Neural progenitor cell (in vitro differentiated cells): ENCODE measurements at places on chromosomes 3 and 15. TPM values are rescaled to one million over a fixed set of nuclear protein-coding genes. Genes with fewer than 3 reads are reported as not detected.
A peak's percentile ranks its signal among the peaks of the same experiment; 100 is the strongest.

DNA sequence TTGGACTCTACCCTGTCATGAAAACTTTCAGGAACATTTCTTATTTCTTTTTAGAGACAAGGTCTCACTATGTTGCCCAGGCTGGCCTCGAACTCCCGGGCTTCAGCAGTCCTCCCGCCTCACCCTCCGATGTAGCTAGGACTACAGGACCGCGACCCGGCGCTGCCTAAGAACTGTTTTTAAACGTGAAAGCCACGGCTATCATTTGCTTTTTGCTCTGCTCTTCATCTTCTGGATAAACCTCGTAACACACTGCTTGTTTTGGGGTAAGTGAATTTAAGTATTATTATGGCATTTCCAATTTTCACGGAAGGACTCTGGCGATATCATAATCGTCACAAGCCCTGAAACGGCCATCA is 14.3 kb upstream of the CCNL1 start:
- peak; percentile 35 for DNase-seq

GRK7 gene
- 0.03 TPM in 1 of 2 replicates, not detected in the other for total RNA-seq

CHAC1 gene
- total RNA-seq: 2.4 and 4.8 TPM in 2 replicates

DNA sequence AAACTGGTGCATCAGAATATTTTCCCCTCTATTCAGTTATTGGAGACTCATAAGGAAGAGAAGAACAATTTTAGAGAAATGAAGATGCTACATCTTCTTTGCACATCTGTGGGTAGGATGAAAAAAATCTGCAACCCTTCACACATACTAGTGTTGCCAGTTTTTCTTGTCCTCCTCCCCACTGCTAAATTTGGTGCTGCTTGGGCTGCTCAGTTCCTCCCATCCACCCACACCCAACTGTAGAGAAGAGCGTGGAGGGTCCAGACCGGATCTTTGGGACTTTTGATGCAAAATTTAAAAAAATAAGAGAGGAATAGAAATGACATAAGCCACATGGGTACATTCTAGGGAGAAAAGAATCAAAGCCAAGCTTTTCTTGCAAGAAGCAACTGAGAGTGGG is 8.7 kb upstream of the RASA2 start:
- no peak for DNase-seq

GRCh38 chr15:99291643-99292042 is 40.4 kb downstream of the LRRC28 start:
- no peak for DNase-seq

DNA sequence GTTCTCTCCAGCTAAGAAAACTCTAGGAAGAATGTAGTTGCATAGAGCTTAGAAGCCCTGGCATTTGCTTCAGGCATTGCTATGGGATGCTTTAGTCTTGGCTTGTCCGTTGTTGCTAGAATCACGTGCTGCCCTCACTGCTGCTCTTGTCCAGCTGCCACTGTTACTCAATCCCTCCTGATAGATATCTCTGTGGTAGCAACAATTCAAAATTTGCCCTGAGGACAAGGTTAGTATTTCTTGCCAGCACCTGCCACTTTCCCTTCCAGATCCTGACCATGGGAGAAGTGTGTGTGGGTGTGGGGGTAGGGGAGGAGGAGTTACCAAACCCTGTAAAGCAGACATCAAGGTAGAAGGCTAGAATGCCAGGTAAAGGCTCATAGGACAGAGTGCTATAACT is 113.8 kb downstream of the PPM1L start:
- DNase-seq: no peak

CRABP1 gene
- 320 and 454 TPM in 2 replicates for total RNA-seq

SFMBT1 gene
- total RNA-seq: 18.5 and 22.7 TPM in 2 replicates

DNA sequence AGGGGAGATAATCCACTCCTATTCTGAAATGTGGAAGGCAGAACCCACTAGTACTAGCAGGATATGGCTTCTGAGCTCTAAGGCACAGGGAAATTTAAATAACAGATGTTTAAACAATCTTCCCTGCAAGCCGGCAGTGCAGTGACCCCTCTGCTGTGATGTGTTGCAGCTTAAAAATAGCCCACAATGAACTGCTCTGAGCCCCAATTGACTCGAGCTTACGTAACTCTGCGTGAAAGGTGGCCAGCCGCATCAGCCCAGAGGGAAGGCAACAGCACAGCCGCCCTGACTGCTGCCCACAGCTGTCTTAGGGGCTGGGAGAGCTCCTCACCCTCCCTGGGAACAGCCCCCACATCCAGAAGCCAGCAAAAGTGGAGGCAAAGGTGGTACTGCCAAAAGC is 12.5 kb upstream of the CAMKV start:
- DNase-seq: no peak

PLD1 gene
- total RNA-seq: 0.19 and 0.21 TPM in 2 replicates

GRCh38 chr3:169264711-169265110 is 398.8 kb downstream of the MECOM start:
- DNase-seq: no peak

DNA sequence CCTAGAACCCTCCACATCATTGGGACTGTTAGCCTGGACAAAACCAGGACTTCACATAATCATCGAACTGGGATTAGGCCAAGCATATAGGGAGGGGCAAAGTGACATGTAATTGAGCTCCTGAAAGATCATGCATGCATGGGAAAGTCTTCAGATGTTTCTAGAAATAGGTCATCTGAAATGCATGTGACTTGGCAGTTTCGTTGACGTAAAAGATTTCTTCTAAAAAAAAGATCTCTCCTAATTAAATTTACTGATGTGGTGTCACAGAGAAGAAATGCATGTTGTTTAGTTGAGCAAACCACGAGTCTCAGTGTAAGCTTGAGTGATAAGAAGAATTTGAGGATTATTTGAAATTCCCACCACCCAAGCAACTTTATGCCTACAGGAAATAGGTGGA is 70.0 kb upstream of the LIMD1 start:
- no peak for DNase-seq

- DNase-seq: no peak
These were observed 63.2 kb downstream of the ASTE1 start for GRCh38 chr3:130963444-130963843.

CLDN18 gene
- total RNA-seq: not detected in 2 replicates

SCAANT1 gene
- total RNA-seq: not detected in 2 replicates

DNA sequence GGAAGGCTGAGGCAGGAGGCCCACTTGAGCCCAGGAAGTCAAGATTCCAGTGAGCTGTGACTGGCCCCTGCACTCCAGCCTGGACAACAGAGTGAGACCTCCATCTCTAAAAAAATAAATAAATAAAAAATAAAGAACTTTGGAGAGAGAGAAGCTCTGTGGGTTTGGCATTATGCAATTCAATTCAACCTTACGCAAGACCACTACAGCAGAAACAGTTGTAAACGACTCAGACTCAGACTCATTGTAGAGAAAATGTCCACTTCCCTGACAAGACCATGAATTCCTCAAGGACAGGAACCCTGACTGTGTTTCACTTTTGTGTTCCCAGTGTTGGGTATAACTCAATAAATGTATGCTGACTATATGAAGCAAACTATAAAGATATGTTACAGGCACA is 90.3 kb upstream of the C3orf80 start:
- DNase-seq: no peak

- peak; percentile 42 for DNase-seq
These were observed 691.2 kb downstream of the TBL1XR1 start for GRCh38 chr3:176505878-176506621.

- DNase-seq: no peak
These were observed 109.9 kb downstream of the MYRIP start for GRCh38 chr3:39919281-39919680.

USP4 gene
- total RNA-seq: 17.7 and 21.0 TPM in 2 replicates

PLA2G4B gene
- 2.0 and 10.1 TPM in 2 replicates for total RNA-seq

- no peak for DNase-seq
These were observed 101.4 kb downstream of the KLHL25 start for GRCh38 chr15:85693277-85693676.

PLS1 gene
- total RNA-seq: 15.8 and 22.5 TPM in 2 replicates

ZIC1 gene
- 0.56 and 0.84 TPM in 2 replicates for total RNA-seq

SH2D7 gene
- total RNA-seq: not detected in 2 replicates

GRIP2 gene
- 0.25 TPM in 1 of 2 replicates, not detected in the other for total RNA-seq

GRCh38 chr3:152083135-152083534 is 185.6 kb upstream of the MBNL1 start:
- peak; percentile 13 for DNase-seq

HHATL gene
- total RNA-seq: not detected in 2 replicates

RLBP1 gene
- total RNA-seq: 1.3 and 2.6 TPM in 2 replicates

GRCh38 chr3:162729686-162730085 is 1233.1 kb downstream of the OTOL1 start:
- no peak for DNase-seq

ANKRD34C gene
- not detected in 2 replicates for total RNA-seq

ATP8B4 gene
- total RNA-seq: 2.0 and 2.7 TPM in 2 replicates

DNA sequence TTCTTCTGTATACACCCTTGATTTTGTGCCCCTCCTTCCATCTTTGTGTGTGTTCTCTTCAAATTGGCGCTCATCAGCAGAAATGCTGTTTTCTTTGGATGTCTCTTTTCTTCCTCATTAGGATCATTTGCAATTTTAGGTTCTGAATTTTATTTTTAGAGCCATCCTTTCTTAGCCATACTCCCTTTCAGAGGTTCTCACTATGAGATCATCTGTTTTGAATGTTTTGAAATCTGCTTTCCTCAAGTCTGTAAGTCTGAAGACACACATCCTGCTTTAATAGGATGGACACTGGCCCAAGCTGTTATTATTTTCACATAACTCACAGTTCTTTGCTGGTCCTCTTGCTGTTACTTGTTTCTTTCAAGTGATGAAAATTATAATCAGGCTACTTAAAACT is 124.8 kb downstream of the BDH1 start:
- DNase-seq: no peak

GOLGA8N gene
- total RNA-seq: 0.09 and 0.26 TPM in 2 replicates

GRCh38 chr3:33868309-33868708 is 69.9 kb downstream of the PDCD6IP start:
- DNase-seq: no peak

DNA sequence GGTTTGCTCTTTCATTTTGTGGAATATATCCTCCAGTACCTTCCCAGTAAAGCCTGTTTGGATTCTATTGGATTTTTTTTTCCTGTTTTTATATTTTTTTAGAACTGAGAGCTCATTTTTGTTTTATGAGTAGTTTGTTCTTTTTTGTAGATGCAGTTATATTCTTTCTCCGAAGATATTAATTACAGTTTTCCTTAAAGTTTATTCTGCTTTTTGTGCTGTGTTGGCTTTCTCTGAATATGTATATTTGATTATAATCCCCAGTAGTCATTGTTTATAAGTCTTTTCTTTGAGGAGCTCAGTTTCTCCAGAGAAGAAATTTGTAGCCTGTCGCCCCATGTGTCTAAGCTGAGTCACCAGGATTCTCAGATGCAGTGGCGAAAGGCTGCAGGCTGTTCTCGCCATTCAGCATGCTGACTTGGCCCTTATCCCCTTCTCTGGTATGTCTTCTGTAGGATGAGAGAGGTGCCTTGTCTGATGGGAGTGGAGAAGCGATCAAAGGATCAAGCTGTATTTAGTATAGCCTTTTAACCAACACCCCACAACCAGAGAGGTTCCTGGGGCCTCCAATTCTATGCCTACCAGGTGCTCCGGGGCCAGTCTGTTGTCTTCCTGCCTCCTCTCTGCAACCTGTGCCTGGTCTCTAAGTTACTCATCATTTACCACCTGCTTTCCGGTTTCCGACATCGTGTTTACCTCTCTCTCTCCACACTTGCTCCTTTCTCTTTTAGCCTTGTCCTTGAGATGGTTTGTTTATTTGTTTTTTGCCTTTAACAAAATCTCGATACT is 31.7 kb upstream of the MFSD1 start:
- no peak for DNase-seq

GRCh38 chr15:80494756-80495155 is 90.6 kb downstream of the ARNT2 start:
- no peak for DNase-seq

CCR1 gene
- total RNA-seq: 0.19 TPM in 1 of 2 replicates, not detected in the other

TIMP4 gene
- total RNA-seq: 0.07 and 0.15 TPM in 2 replicates

- peak; percentile 43 for DNase-seq
These were observed 1.9 kb downstream of the FNDC3B start for GRCh38 chr3:172040981-172041963.

- no peak for DNase-seq
These were observed 97.4 kb downstream of the ADCY5 start for GRCh38 chr3:123351501-123351900.

GRCh38 chr3:61863579-61863978 is 302.2 kb downstream of the PTPRG start:
- DNase-seq: no peak
